ENCODE measurements at places on chromosomes 3 and 15. TPM values are rescaled to one million over a fixed set of nuclear protein-coding genes. Genes with fewer than 3 reads are reported as not detected.

DNA sequence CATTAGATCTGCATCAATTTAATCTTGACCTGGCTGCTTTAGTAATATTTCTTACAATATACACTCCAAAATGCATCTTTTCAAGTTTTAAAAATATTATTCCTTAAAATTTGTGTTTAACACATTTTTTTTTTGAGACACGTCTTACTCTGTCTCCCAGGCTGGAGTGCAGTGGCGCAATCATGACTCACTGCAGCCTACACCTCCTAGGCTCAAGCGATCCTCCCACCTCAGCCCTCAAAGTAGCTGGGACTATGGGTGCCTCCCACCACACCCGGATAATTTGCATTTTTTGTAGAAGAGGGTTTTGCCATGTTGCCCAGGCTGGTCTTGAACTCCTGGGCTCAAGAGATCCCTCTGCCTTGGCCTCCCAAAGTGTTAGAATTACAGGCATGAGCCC is 73.6 kb downstream of the ETV5 start:
- DNase-seq, result no peak

DNA sequence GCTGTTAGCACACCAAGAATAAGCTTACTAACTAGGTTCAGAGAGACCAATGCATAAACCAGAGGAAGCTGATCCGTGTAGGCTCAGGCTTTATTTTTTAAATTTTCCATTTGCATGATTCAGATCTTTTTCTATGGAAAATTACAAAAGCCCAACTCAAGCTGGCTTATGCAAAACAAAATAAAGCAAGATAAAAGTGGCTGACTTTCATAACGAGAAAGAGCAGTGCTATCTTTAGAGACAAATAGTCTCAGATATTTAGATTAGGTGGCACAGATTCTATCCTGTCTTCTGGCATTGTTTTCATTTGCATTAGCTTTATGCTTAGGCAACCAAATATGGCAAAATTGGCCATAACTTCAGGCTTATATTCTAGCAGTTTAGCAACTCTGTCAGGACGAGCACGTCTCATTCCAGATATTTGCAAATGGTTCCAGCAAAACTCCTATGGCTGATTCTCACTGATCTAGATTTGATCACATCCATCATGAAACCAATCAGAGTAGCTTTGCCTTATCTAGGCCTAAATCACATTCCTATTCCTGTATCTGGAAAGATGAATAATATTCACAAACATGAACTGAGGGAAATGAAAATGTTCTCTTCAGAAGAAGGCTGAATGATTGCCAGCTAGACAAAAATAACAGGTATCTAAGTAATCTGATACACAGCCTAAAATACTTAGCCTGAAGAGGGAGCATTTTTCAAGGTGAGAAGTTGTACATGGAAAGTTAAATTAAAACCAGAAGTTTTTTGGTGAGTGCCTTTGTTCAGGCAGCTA is 216.4 kb upstream of the DPPA4 start:
- peak; percentile 81 for DNase-seq

- DNase-seq, result no peak
Measured at GRCh38 chr3:53232641-53233377, 23.0 kb downstream of the TKT start.

- no peak for DNase-seq
Measured at GRCh38 chr3:152626226-152626625, 208.7 kb upstream of the P2RY1 start.

DNA sequence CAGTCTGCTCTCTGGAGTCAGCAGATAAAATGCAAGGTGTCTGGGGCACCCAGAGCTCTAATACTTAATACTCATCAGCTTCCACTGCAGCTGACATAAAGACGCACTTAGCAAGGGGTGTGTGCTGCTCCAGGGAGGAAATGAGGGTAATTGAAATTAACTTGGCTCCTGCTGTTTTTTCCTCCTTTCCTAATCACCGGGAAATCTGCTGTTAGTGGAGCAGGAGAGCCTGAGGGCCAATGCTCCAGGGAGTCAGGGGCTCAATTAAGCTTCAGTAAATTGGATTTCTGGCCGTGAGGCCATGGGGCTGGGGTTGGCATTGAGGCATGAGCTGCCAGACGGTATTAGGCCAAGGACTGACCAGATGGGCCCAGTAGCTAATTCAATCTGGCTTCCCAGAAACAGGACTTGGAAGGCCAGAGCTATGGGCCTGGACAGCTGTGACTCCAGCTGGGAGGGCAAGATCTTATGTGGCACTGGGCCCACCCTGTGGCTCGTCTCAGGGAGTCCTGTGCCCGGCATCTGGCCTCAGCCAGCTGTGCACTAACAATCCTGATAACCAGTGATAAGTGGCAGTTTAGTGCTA is 30.7 kb upstream of the CHRNB4 start:
- no peak for DNase-seq

GRCh38 chr15:90165659-90166489 is 35.3 kb upstream of the SEMA4B start:
- peak; percentile 99 for DNase-seq

DNA sequence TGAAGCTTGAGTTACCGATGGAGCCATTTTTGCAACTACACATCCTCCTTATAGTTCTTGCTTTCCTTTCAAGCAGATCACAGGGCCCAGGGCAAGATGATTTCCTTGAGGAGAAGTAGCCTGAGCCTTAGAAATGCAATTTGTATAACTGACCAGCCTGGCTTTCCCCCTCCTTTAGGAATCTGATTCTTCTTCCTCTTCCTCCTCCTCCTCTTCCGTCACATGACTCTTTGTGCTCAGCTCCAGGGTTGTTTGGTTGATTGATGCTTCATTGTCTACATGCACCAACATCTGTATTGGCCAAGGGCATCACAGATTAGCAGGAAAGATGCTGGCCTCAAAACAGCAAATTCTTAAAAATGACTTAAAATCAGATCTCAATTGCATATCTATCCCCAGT is 3.3 kb downstream of the SNAPC5 start:
- DNase-seq, result no peak

- no peak for DNase-seq
Measured at GRCh38 chr3:152491922-152492321, 223.2 kb downstream of the MBNL1 start.

GRCh38 chr15:88680241-88681001 is 41.6 kb downstream of the ISG20 start:
- no peak for DNase-seq

DNA sequence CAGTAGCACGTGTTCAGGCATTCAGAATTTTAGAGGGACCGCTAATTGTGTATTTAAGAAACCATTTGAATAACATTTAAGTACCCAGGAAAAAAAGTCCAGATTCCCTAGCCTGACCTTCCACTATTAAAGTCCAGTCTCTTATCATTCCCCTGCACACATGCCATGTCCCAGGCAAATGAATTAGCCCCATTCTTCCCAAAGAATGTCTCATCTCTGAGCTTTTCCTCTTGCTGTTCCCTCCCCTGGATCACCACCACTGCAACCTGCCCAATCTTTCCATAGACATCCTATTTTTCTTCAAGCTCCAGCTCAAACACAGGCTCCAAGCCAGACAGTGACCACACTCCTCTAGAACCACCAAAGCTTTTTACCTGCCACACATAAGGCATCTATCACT is 25.9 kb downstream of the PLD1 start:
- no peak for DNase-seq

DNA sequence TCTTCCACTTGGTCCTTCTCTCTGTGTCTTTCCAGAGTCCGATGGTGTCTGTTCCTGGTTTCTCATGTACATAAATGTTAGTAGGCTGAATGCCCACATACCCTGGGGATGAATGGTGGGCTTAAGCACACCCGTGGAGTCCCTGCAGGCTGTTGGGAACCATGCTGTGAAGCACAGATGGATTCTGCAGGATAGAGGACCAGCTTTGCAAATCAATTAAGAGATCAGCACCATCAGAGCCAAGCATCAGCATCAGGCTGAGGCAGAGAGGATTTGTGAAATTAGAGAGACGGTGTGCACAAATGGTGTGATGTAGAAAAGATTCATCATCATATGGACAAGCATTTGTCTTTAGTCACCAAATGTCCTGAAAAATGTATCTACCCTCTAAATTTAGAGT is 127.1 kb downstream of the SV2B start:
- no peak for DNase-seq

- peak; percentile 76 for DNase-seq
Measured at GRCh38 chr3:156551261-156551660, 3.7 kb downstream of the SSR3 start.

DNA sequence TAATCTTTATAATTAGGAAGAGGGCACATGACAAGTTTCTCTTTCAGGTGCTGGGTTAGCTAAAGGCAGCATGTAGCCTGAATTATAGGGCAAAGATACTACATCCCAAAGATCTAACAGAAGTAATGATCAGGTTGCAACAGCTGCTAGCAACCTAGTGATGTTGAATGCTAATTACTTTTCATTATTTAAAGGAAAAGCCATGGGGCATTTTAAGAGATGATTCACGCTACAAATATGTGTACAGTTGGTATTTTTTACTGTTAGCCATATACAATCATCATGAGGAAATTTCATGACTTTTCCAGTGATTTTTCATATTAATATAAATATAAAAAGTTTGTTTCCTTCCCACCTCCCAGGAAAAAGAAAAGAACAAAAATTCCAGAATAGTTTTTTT is 43.0 kb downstream of the NEK10 start:
- DNase-seq, result peak; percentile 39

- DNase-seq, result no peak
Measured at GRCh38 chr3:148044151-148044550, 635.0 kb downstream of the ZIC1 start.

DNA sequence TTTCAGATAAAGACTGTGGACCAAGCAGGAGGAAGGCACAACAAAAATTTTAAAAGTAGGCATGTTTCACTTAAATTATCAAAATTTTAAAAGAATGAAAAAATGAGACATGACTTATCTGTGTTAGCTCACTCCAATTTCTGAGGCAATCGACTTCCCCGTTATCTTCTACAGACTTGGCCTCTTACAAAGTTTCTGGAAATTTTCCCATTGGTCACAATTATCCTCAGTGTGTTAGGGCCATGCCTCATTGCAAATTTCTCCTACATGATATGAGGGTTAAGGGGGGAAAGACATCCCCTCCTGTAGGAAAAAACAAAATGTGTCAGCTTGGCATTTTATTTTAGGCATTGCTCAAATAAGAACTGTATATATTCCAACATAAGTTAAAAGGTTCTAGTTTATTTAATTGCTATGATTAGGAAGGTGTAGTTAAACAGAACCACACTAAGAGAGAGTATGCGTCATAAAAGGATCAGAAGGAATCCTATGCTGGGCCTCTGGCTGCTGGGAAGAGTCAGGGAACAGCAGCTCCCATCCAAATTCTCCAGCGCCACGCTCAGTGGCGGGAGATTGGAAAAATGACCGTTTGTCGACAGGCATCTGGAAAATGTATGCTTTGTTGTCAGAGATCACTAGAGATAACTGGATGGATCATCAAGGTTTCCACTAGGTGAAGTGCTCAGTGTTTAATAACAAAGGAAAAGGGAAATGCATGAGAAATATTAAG is 463.6 kb upstream of the NR2F2 start:
- no peak for DNase-seq

- no peak for DNase-seq
Measured at GRCh38 chr3:160136421-160136820, 88.8 kb upstream of the C3orf80 start.

DNA sequence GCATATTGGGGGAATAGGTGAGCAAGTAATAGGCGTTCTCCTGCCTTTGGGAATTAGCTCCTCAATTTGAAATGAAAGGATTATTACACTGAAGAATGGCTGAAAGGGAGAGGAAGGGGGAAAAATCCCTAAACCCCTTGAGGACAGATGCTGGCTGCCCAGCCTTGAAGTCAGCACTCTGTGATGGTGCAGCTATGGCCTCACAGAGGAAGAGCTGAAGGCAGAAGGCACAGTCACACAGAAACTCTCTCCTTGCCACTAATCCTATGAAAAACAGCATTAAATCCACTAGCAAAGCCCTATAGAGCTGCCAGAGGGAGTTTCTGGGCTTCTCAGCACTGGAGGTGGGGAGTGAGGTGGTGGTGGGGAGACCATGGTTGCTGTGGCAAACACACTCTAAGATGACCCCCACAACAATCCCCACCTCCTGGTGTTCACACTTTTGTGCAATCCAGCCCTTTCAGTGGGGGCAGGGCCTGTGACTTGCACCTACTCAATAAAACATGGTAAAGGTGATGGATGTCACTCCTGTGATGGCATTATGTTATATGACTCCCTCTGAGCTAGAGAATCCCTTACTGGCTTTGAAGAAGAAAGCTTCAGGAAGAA is 101.2 kb downstream of the RFTN1 start:
- no peak for DNase-seq

DNA sequence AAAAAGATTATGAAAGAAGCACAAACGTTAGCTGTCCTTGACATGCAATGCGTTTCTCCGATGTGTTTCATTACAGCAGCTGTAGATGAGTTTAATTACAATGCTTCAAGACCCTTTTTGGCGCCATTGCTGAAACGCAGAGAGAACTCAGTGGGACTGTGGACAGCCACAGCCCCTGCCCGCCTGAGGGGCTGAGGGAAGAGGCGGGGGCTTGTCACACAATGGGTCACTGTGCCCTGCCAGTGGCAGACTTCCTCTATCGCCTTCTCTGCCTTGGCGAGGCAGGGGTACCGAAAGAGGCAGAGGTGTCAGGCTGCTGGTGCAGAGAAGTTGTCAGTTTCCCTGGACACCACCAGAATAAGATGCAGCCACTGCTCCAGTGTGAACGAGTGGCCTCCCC is 252.0 kb downstream of the NR2F2 start:
- no peak for DNase-seq

- DNase-seq, result no peak
Measured at GRCh38 chr3:115169808-115170207, 22.7 kb upstream of the ZBTB20 start.

GRCh38 chr3:102745881-102746280 is 311.1 kb downstream of the ZPLD1 start:
- peak; percentile 2 for DNase-seq

- peak; percentile 19 for DNase-seq
Measured at GRCh38 chr3:143040261-143040879, 39.0 kb downstream of the U2SURP start.

- DNase-seq, result no peak
Measured at GRCh38 chr3:41749988-41750387, 211.9 kb downstream of the ULK4 start.

- DNase-seq, result no peak
Measured at GRCh38 chr3:115548611-115549010, 74.7 kb upstream of the GAP43 start.

Gene CFAP91
- not detected for total RNA-seq

Gene C3orf49
- total RNA-seq, result not detected

Gene NPAP1
- total RNA-seq, result not detected

Gene LRRK1
- 0.41 TPM for total RNA-seq
